Activated CD8-positive, alpha-beta memory T cell treated with anti-CD3 and anti-CD28 coated beads for 1 hour (primary cell): ENCODE measurements at places on chromosomes 6 and 20.

DNA sequence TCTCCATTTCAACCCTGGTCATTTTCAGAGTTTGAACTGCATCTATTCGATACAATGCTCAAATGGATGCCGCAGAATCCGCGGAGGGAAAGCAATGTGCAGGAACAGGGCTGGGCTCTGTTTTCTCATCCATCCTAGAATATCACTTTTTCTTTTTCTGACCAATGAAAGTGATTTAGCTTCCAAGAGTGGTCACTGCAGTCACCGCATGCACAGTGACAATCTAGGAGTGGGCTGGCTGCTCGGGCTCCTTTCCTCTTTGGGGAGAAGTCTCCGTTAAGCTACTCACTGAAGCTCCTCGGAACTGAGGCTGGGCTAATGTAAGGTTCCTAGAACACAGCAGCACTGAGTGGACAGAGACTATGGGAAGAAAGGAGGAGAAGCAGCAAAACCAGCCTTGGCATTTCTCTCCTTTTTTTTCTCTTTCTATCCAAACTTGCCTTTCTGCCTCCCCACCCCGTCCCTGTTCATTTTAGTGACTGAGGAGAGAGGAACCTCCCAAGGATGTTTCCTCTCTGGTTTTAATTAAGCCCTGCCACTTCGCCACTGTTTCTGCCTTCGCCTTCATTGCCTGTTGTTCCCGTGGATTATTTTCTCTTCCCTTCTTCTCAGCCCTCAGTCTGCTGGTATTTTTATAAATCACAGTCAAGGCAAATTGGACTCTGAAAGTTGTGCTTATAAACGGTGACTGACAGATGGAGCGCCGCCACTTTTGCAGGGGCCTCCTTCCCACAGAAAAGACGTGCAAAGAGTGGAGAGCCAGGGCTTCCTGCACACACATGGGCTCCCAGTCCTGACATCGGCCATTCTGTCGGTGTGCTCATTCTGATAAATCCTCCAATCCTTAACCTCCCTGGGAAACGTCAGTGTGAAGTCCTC is 41.1 kb downstream of the RAMACL start:
- DNase-seq: no peak

DNA sequence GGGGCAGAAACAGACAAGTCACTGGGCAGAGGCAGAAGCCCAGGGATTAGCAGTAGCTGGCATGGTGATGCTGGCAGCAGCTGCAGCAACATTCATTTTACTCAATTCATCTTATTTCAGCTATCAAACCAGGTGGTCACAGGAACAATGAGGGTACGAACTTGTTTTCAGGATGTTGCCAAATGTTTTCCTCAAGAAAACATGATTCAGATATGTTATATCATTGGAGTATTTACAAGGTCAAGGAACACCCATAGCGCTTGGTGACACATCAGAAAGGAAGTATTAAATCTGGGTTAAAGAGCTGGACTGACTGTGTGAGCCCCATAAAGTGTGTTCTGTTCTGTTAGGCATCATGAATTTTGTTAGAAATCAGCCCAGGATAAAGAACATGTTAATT is 456.9 kb upstream of the ID4 start:
- no peak for DNase-seq

GRCh38 chr6:4384656-4385055 is 249.3 kb upstream of the ECI2 start:
- no peak for DNase-seq

- no peak for DNase-seq
These were observed 263.3 kb downstream of the SOX4 start for GRCh38 chr6:21856844-21857243.

- no peak for DNase-seq
These were observed 14.3 kb upstream of the C20orf144 start for GRCh38 chr20:33647603-33648395.

- DNase-seq: no peak
These were observed 304.7 kb downstream of the SOX4 start for GRCh38 chr6:21898107-21898796.

DNA sequence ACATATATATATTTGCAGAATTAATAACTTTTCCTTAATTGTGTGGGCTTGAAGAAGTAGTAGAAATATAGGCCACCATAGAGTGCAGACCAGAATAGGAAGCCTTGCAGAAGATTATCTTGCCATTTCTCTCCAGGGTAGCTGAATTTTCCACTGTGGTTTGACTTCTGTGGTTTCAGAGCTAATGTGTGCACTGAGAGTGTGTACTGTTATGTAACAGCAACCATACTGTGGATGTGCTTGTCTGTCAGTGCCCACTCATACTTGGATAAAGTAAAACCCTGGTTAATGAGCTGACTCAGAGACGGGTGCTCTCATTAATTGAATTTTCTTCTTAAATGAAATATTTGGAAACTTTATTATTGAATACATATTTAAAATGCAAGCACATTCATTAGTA is 57.2 kb downstream of the CEP43 start:
- DNase-seq: no peak

DNA sequence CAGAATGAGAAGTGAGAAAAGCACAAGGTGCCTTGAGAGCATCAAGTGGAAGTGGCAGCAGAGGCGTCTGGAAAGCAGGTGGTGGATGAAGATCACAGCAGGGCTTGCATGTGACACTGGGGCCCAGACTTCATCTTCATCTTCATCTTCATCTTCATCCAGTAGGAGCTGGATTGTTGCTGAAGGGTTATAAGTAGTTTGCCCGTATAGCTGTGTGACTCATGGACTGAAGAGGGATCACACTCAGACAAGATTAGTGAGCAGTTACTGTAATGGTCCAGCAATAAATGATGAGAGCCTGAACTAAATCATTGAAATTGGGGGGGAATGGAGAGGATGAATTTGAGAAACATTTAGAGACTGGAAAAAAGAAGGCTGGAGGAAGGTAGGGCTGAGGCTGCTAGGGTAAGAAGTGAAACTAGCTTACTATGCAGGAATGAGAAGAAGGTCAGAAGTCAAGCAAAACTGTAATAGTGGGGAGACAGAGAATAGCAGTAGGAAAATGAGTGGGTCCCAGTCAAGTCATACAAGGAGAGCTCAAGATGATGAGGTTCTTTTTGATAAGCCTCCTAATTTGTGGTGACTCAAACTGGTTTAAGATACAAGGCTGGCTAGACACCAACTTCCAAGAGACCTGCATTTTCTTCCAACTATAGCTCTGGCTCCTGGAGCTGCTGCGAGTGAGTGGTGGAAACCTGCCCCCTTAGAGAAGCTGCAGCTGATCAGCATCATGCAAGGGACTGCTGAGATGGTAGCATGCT is 92.3 kb upstream of the BEND6 start:
- no peak for DNase-seq

- no peak for DNase-seq
These were observed 13.7 kb downstream of the SPATA2 start for GRCh38 chr20:49901588-49901987.

- no peak for DNase-seq
These were observed 235.2 kb downstream of the LY86 start for GRCh38 chr6:6823568-6824224.

DNA sequence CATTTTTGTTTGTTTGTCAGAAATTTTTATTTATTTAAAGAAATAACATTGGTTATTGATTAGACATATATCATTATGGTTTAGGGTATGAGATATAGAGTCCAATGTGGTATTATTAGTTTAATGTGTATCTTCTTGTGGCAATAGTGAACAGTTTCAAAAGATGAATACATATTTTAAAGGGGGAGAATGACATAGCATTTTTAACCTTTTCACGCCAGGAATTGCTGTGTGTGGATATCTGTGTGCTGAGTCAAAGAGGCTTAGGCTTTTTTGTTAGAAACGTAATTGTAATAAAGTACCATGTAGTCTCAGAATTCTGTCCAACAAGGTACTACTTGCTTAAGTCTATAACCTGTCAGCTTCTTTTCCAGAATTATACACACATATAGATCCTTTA is 451.6 kb downstream of the ADGRB3 start:
- DNase-seq: no peak

DNA sequence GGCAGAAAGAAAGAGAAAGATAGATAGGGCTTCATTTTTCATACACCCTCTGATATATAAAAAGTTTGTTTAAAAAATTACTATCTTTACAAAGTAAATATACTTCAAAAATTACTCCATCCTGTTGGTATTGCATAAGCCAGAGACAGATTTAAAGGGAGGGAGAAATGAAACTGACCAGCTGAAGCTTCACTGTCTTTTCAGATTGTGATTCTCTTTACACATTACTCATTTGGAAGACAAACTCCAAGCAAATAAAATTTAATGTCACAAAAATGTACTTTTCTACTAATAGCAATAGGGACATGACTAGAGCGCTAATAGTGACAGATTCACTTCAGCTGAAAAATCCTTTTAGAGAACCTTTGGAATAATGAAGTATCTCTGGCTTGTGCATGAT is 38.6 kb upstream of the MARCKS start:
- DNase-seq: no peak

- DNase-seq: no peak
These were observed 27.5 kb downstream of the PTPN1 start for GRCh38 chr20:50537546-50538201.

DNA sequence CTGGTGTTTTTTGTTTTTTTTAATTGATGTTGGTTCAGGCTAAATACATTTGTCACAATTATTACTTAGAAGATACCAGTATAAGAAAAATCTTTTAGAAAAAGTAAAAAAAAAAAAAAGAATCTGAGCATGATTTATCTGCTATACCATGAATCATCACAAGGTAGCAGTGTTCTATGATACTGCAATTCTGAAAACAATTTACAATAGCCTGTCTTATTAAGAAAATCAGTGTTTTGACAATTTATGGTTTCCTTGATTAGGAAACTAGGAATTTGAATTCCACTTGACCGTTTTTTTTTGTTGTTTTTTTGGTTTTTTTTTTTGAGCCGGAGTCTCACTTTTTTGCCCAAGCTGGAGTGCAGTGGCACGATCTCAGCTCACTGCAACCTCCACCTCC is 9.3 kb upstream of the MAK start:
- DNase-seq: no peak

GRCh38 chr6:4287372-4287771 is 152.0 kb upstream of the ECI2 start:
- DNase-seq: no peak

- no peak for DNase-seq
These were observed 466.5 kb upstream of the GJE1 start for GRCh38 chr6:141666187-141666586.

GRCh38 chr6:18395177-18395855 is 8.2 kb downstream of the RNF144B start:
- no peak for DNase-seq

GRCh38 chr6:34276881-34277762 is 28.3 kb upstream of the SMIM29 start:
- DNase-seq: no peak

DNA sequence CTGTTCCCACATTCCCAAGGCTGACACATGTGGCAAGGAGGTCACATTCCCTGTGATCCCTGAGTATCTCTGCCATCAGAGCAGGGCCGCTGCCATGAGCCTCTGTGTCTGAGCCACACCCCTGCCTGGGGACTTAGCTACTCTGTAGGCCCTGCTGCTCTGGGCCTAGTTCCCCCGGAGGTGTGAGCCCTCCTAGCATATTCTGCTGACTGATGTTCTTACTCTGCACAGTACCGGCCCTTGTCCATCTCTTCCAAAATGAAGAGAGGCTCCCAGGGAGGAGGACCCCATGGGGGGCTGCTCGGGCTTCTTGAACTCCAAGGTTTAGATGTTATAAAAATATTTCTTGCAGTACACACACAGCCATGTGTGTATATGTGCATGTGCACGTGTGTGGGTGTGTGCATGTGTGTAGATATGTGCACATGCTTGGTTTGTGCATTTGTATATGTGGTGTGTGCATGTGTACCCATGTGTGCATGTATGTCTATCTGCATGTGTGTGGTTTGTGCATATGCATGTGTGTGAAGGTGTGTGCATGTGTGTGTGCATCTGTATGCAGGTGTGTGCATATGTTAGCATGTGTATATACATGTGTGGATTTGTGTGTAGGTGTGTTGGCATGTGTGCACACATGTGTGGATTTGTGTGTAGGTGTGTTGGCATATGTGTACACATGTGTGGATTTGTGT is 101.2 kb downstream of the ERMARD start:
- no peak for DNase-seq

- DNase-seq: no peak
These were observed 23.8 kb downstream of the TFAP2B start for GRCh38 chr6:50842446-50842845.

GRCh38 chr20:63497946-63498935 is 642 bp downstream of the EEF1A2 start:
- DNase-seq: no peak

- DNase-seq: no peak
These were observed 792 bp downstream of the SLC23A2 start for GRCh38 chr20:5000263-5001173.

GRCh38 chr6:35327349-35328027 is 14.9 kb upstream of the PPARD start:
- peak; percentile 55 for DNase-seq

- no peak for DNase-seq
These were observed 158.1 kb upstream of the AKAP12 start for GRCh38 chr6:151081656-151082055.

DNA sequence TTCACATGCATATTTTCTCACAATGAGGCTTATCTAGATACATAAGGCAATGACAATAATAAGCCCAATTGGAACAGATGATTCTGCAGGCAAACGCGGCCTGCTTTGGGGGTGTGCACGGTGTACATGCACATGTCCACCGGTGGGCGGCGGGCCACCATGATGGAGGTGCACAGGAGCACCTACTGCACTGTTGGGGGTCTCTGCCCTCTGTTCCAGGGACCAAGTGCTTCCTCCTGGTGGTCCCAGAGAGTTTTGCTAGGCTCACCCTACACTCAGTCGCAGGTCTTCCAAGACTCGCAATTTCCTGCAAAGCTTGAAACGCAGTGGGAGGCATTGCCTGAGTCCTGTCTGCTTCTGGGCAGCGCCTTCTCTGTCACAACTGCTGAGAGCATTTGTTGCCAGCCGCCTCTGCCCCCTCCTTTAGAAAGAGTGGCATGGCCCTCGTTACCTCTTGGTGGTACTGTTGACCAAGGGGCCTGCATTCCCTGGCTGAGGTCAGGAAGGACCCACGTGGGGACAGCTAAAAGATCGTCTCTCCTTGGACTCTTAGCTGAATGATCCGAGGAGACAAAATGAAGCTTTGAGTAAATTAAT is 135.3 kb downstream of the ERMARD start:
- no peak for DNase-seq

- no peak for DNase-seq
These were observed 16.1 kb downstream of the SCAF8 start for GRCh38 chr6:154749341-154749740.

DNA sequence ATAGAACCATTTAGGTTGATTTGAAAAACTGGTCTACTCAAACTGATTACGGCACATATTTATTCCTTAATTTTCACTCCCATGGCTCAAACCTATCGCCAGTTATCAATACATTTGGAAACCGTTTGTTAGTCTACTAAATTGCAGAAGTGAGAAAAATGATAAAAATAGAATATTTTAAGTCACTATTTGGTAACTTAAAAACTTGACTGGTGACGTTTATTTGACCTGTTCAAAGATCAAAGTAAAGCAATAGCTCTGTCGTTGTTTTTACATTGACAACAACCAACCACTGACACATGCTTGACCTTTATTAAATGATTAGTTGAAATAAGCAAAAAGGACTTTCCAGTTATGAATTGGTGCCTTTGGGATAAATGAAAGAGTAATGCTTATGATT is 402.9 kb upstream of the MAP3K7 start:
- no peak for DNase-seq

GRCh38 chr20:58570204-58570859 is 55.1 kb upstream of the APCDD1L start:
- no peak for DNase-seq
